ENCODE measurements at places on chromosomes 7 and 10.
A peak's percentile ranks its signal among the peaks of the same experiment; 100 is the strongest.

DNA sequence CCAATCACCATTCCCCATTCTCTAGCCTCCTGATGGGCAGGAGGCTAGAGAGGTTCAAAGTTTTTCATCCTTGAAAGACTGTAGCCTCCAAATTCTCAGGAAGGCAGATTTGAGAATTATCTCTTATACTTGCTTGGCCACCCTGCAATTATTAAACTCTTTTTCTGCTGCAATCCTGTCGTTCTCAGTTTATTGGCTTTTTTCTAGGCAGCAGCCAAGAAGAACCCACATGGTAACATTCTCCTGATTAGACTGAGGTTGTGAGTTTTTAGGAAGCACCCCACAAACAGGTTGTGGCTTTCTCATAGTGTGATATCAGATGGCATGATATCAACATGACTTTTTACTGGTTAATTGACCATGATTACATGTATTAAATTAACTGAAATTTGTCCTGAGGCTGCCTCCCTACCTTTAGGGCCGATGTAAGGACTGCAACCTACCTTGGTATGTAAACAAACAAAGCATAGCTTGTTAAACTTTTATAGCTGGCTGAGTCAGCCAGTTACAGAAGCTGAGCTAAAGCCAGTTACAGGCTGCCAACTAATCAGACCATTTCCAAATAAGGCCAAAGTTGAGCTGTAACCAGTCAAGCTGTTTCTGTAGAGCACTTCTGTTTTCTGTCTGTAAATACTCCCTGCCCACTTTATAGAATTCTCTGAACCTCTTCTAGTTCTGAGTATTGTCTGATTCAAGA, 3.2 kb upstream of the ZNF248 start:
- DNase-seq = no peak

DNA sequence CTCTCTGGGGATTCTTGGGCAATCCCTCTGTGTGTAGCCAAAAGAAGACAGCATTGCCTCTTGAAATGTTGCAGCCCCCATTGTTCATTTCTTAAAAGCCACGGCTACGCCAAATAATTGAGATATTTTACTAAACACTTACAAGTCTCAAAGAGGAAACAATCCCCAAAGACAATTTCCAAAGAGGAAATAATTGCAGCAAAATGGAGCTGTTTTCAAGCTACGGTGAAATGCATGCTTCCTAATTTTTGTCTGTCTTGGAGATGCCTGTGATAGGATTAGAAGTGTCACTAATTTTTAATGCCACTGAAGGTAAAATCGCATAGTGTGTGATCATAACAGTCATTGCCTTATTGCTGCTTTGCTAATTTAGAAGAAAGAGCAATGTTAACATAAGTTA, 72.9 kb upstream of the NAMPT start:
- DNase-seq = no peak

- peak; percentile 59 for DNase-seq
Measured at GRCh38 chr10:109978481-109978880, 29.3 kb upstream of the ADD3 start.

DNA sequence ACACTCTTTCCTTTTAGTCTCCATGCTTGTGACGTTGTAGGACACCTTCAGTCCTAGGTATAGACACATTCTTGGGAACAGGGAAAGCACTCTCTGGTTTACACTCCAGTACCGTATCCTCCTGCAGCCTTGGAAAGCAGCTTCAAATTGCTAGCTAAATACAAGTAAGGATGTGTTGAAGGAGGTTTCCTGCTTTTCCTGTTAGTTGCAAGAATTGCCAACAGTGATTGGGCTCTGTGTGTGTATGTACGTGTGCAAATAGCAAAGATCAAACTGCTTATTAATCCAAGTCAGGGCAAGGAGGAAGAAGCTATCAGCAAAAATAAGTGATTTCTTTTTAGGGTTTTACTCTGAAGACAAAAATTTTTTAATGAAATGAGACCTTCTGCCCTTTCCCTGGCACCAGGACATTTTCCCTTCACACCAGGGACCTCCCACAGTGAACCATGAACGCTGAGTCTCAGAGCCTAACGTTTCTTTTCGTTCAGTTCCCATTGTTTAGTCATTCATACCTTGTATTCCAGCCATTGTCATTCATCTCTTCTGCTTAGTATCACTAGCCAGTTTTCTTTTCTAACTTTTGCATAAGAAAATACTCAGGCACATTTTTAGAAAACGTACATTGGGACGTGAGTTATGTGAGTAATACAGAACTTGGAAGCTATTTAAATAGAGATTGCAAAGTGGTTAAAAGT, 36.9 kb upstream of the AUTS2 start:
- no peak for DNase-seq

- DNase-seq = no peak
Measured at GRCh38 chr10:108327706-108328105, 1163.2 kb upstream of the SORCS1 start.

GRCh38 chr7:27316311-27316710, 73.7 kb downstream of the EVX1 start:
- no peak for DNase-seq

DNA sequence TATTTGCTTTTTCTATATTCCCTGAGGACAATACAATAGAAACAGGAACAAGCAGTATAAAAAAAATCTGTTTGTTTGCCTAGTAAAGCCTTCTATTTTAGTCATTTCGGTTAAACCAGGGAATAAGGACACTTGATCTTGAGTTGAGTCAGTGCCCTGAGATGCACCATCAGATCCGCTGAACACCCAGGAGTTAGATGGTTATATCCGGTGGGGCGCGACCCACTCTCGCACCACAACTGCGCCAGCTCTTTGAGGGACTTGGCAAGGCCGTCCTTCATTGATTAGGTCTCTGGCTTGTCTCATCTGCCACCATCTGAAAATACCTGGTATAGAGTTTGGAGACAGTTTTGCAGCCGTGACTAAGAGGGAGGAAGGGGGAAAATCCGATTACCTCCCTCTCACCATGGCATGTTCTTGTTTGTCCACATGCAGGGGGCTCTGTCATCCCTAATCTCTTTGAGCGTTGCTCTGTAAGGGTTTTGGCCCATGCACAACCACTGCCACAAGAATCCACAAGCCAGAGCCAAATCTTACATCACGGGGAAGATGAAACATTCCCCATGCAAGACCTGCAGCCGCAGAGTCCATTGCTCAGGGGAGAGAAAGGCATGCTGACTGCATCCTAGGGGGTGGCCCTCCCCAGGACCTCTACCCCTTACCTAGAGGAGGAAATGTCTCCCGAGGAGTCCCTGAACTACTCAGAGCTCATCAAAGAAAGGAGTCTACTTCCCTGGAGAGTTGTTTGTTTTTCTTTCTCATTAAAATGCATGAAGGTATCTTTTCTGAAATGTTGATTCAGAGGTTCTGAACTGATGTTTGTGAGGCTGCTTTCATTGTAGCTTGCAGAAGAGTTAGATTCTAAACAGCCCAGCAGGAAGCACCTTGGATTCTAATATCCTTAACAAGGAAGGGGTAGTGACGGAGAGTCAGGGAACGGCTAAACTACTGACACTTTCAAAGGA, 101.6 kb upstream of the FAM171A1 start:
- DNase-seq = peak; percentile 54

DNA sequence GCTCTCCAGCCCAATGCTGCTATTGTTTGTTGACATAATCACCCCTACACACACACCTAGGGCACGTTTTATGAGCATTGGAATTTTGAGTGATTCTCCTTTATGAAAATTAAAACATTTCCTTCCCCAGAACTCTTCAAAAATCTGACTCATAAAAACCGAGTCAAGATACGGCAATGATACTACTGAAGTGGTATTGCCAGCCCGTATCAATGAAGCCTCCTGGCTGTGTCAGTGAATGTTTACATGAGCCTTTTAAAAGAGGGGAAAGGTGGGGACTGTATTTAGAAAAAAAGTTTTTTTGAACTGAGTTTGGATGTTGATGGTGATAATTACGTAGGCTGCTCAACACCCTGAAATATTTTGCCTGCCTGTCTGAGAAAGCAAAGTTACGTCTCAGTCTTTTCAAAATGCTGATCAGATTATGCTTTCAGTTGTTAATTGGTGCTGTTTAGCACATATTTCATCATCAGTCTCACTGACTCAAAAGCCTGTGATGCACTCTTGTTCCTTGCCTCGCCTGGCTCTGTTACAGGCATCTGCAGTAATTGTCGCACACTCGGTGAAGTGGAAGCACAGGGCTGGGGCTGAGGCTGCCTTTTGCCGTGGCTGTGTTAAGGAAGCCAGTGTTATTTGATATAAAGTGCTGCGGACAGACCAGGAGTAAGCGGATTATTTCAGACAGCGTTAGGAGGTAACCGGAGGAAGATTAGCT, 157.4 kb upstream of the TCF7L2 start:
- DNase-seq = no peak

- no peak for DNase-seq
Measured at GRCh38 chr7:117767951-117768350, 105.3 kb downstream of the CTTNBP2 start.

DNA sequence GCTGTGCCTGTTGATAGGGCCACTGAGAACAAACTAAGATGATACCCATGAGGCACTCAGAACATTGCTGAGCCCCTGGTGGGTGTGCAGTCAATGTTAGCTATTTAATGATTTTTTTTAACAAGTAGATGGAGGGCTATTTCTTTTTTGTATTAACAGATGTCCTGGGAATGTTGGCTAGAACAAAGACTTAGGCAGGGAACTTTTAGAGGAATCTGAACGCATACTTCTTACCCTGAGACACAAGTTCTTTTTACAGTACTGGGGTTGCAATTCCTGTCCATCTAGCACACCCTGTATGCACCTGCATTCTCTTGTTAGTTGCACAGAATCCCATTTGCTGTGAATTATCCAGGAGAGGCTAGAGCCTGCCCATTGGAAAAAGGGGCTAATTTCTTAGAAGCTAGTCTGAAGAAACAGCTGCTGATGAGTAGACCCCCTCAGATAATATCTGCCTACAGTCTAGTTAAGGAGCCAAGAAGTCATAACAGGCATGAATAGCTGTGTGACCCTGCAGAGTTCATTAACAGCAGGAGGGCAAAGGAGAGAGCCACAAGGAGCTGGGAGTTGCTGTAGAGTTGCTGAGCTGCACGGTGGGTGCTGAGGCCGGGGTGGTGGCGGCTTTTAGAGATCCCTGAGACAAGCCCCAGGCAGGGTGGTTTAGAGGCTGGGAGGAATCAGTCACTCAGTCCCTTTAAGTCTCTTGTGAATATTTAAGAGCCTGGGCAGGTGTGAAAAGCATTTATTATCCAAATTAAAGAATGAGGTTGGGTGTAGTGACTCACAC, 103.7 kb upstream of the FZD8 start:
- no peak for DNase-seq

- DNase-seq = peak; percentile 77
Measured at GRCh38 chr10:92517034-92517655, 56.7 kb downstream of the IDE start.

GRCh38 chr7:156466272-156466671, 174.3 kb upstream of the RNF32 start:
- no peak for DNase-seq

DNA sequence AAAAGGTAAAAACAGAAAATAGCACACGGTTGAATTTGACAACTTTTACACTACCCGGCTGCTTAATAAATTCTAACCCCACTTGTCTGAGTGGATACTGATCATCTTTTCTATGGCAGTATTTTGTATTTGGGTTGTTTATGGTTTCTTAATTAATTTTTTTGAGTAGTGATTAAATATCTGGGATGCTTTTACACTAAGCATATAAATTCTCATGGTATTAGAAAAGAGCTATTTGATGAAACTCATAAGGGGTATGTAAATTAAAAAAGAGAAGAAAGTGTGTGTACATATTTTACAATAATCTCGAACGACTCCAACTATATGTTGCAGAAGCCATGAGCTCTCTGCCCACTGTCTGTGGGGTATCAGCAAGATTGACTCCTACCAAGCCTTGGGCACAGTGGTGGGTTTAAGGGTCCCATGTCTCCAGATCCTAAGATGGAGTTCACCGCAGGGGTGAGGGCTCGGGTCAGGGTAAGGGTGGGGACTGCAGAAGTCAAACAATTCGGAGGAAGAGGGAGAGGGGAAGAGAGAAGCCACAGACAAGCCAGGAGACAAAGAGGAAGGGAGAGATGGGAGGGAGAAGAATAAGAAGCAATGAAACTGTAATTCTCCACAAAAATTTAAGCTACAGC, 7.6 kb upstream of the HOXA13 start:
- DNase-seq = no peak

GRCh38 chr7:129569811-129570215, 41.7 kb upstream of the NRF1 start:
- DNase-seq = no peak

DNA sequence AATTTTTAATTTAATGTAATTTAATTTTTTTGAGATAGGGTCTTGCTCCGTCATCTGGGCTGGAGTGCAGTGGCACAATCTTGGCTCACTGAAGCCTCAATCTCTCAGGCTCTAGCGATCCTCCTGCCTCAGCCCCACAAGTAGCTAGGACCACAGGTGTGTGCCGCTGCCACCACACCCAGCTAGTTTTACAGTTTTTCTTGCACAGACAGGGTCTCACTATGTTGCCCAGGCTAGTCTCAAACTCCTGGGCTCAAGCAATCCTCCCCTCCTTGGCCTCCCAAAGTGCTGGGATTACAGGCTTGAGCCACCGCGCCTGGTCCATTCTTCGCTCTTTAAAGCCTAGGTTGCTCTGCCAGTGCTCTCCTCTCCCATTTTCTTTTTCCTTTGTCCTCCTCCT, 12.9 kb downstream of the CALML3 start:
- no peak for DNase-seq

GRCh38 chr10:111112333-111112732, 35.5 kb downstream of the ADRA2A start:
- no peak for DNase-seq

- DNase-seq = peak; percentile 85
Measured at GRCh38 chr10:97463363-97464132, 17.6 kb downstream of the ZDHHC16 start.

- no peak for DNase-seq
Measured at GRCh38 chr7:129115676-129116075, 28.8 kb upstream of the TSPAN33 start.

- DNase-seq = no peak
Measured at GRCh38 chr10:59748834-59749233, 4.4 kb downstream of the MRLN start.

DNA sequence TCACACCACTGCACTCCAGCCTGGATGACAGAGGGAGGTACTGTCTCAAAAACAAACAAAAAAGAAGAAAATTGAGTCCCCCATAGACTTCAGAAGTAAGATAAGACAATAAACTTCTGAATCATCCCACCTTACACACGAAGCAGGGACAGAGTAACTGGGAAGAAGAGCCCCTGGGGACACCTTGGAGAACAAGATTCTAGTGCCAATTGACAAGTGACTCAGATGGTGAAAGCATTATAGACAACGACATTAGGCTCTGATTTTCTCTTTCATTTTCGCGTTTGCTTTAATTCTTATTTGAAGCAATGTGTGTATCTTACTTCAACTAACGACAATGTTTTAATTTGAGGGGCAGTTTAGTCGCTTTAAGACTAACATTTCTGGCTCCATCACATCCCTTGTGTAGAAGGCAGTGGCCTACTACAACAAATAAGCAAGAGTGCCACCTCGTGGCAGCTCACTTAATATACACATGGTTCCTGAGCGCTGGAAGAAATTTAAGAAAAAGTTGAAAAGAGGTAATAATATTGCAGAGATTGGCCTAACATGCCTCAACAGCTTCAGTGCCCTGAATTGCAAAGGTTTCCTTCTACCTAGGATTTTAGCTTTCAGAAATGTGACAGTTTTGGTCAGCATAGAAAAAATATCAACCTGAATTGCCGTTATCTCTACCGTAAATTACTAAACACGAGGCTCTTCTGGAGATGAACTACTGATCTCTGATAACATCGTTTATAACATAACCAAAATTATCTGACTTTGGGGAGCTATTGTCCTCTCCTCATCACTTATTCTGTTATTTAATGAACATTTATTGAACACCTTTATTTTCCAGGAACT, 36.7 kb downstream of the ASNS start:
- peak; percentile 46 for DNase-seq

Measured in iPS-NIHi11 (cell line).